Hindlimb muscle (tissue), 1 donor: ENCODE measurements at places on chromosomes 2 and 18. TPM values are rescaled to one million over a fixed set of nuclear protein-coding genes. Genes with fewer than 3 reads are reported as not detected.

DNA sequence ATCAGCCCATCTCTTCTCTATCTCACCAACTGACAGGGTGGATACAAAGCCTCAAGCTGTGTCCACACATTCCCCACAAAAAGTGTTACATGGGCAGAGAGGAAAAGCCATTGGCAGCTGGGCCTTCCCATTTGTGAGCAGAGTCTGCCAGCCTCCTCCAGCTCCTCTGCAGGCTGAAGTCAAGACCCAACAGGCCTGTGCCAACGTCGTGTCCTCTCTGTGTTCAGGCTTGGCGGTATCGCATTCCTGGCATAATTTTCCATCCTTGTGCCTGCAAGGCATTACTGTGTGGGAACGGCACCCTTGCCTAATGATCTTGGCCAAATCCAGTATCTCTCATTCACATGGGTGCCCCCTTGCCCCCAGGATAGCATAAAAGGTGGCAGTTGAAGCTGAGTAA is 41.5 kb upstream of the APCDD1 start:
- no peak for DNase-seq

DNA sequence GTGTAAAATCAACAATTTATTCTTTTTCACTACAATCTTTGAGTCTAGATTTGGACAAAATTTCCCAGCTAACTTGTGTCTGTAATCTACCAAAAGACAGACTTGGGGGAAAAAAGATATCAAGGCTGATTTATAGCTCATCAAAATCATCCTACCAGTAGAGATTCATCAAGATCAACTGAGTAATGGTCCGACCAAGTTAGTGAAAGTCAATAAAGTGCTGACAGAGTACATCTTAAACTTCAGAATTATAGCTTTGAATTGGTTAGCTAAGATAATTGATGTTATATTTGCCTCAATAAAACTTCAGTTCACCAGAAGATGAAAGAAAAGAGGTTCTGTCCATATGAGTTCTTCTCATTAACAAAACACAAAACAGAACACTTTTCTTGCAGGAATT is 207.1 kb upstream of the KYNU start:
- DNase-seq: no peak

DNA sequence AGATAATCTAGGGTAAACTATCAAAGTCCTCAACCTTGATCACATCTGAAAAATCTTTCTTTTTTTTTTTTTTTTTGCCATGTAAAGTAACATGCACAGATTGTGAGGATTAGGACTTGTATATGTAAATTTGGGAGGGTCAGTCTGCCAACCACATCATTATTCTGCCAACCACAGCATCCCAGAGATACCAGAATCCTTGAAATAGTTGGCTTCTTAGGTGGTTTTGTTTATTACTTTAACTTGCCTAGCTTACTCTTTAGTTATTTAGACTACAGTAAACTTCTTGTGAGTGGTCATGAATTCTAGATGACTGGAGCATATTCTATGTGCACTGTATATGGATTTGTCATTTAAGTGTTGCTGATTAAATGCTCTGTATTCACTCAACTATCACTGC is 242.1 kb upstream of the RBMS1 start:
- no peak for DNase-seq

DNA sequence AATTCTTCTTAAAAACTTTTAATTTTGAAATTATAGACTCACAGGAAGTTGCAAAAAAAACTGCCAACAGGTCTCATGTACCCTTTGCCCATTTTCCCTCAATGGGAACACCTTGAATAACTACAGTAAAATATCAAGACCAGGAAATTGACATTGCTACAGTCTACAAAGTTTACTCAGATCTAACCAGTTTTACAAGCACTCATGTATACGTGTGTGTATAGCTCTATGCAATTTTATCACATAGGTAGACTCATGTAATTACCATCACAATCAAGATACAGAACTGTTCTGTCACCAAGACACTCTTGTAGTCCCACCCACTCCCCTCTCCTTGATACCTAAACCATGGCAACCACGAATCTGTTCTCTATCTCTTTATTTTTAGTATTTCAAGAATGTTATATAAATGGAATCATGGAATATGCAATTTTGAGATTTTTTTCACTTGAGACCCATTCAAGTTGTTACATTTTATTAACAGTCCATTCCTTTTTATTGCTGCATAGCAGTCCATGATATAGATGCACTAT is 6.6 kb downstream of the HYCC2 start:
- no peak for DNase-seq

DNA sequence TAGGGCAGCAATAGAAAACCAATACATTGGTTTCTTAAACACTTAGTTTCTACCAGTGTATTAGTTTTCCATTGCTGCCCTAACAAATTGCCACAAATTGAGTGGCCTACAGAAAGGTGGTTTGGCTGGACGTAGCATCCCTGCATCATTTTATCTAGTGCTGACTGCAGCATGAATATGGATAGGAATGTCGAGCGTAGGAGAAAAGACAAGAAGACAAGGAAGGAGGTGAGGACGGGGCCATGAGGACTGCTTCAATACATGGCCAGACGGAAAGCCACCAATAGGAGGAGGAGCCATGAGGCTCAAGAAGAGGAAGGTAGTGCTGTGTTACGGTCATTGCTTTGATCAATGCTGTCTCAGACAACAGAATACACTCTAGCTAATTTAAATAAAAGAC is 154.5 kb upstream of the NDUFV2 start:
- no peak for DNase-seq

GRCh38 chr2:110678457-110679336 is 834 bp upstream of the BUB1 start:
- DNase-seq: peak; percentile 54

GRCh38 chr18:3654442-3655253 is 204.7 kb downstream of the TGIF1 start:
- DNase-seq: no peak

TTR gene
- not detected for polyA plus RNA-seq

SERPINB13 gene
- polyA plus RNA-seq: 0.43 TPM

OSGEPL1 gene
- 12.9 TPM for polyA plus RNA-seq

IL18R1 gene
- 0.50 TPM for polyA plus RNA-seq

DYNAP gene
- not detected for polyA plus RNA-seq

MC4R gene
- 0.45 TPM for polyA plus RNA-seq

ABCA12 gene
- 0.14 TPM for polyA plus RNA-seq

TACR1 gene
- 0.21 TPM for polyA plus RNA-seq

TMEM163 gene
- polyA plus RNA-seq: 0.72 TPM
